ENCODE measurements at places on chromosomes 4 and X.

GRCh38 chr4:137532869-137533236 is 559 bp upstream of the PCDH18 start:
- DNase-seq = no peak

GRCh38 chr4:2934077-2934812 is 29.0 kb downstream of the NOP14 start:
- no peak for DNase-seq

GRCh38 chr4:10082047-10082446 is 34.6 kb downstream of the WDR1 start:
- DNase-seq = no peak

DNA sequence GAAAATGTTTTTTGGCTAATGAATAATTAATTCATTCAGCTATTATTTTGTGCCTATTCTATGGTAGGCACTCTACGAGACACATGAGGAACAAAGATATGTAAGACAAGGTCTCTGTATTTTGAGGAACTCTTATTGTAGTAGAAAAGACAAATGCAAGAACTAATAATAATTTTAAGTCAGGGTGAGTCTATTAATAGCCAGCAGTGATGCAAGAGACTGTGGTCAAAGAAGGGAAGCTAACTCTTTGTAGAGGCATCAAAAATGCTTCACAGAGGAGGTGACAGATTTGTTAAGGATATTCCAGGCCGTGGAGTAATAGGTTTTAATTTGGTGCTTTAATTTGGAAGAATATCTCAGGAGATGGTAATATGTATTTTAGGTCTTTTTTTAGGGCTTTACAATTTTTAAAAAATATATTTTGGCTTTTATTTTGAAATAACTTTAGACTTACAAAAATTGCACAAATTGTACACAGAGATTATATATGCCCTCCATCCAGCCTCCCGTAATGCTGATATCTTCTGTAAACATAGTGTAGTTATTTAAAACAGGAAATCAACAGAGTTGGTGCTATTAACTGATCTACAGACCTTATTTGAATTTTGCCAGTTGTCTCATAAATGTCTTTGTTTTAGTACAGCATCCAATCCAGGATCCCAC is 48.1 kb downstream of the DCLK2 start:
- no peak for DNase-seq

- no peak for DNase-seq
Measured at GRCh38 chrX:133249266-133250058, 31.3 kb upstream of the TFDP3 start.

GRCh38 chr4:53552711-53553110 is 38.6 kb downstream of the LNX1 start:
- no peak for DNase-seq

DNA sequence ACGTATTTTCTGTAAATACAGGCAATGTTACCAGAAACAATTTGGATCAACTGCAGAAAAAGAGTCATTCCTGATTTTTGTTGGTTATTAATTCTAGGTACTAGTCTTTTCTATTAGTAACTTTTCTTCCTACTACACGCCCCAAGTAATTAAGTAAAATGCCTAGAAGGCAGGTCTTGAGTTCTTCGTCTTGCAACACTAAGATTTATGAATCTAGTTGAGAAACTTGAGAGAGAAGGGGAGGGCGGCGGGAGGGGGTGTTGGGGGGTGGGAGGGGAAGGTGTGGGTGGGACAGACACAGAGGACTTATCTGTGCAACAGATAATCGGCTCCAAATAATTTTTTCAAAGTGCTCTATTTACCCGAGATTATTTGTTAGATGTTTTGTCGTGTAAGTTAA is 3.0 kb downstream of the RAP2C start:
- DNase-seq = no peak

DNA sequence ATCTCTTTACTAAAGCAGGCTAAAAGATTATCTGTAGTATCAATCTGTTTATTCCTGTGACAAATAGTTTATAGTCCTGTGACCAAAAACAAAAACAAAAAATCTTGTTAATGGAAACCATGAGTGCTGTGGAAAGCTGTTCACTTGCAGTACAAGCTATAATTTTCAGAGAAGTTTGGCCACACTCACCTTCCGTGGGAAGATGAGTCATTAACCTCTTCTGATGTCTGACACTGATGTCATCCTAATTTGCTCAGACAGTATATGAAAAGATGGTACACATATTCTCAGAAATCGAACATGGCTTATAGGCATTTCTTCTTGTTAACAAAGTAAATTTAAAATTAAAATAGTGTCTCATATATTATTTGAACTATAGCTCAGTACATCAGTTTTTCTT is 19.9 kb upstream of the ENPP6 start:
- DNase-seq = no peak

GRCh38 chr4:146340798-146341197 is 126.5 kb downstream of the REELD1 start:
- no peak for DNase-seq
